ENCODE measurements at places on chromosomes 7 and 10.
A peak's percentile ranks its signal among the peaks of the same experiment; 100 is the strongest.

DNA sequence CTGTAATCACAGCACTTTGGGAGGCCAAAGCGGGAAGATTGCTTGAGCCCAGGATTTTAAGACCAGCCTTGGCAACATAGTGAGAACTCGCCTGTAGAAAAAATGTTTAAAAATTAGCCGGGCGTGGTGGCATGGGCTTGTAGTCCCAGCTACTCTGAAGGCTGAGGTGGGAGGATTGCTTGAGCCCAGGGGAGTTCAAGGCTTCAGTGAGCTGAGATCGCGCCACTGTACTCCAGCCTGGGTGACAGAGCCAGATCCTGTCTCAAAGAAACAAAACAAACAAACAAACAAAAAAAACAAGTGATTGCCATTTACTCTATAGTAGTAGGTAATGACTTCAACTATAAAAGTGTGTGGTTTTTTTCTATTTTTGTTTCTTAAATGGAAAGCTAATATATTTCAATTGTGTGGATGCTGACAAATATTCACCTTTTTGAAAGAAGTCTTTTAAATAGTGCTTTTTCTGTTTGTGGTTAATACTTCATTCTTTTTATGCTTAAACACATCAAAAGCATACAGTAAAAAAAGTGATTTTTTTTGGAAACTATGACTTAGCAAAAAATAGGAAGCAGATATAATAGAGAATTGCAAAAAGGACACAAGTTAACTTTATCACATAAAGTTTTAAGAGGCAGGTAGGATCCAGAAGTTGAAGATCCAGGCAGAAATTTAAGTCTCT lies 48.4 kb downstream of the ZNF277 start:
- DNase-seq, result no peak

DNA sequence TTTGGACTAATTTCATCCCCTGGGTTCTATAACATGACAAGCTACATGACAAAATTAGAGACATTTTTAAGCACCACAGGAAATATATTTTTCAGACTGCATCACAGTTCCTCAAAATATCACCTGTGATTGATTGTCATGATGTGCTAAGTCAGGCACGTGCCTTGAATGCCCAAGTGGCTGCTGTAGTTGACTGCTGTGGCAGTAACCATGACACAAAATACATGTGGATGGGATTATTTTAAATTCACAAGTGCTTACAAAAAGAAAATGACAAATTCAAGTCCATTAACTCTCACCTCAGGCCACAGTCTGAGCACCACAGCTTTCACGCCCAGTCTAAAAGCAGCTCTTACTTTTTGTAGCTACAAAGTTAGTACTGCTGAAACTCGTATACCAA lies 45.5 kb downstream of the TNPO3 start:
- no peak for DNase-seq

GRCh38 chr7:130944997-130945396 lies 211.0 kb upstream of the KLF14 start:
- no peak for DNase-seq

DNA sequence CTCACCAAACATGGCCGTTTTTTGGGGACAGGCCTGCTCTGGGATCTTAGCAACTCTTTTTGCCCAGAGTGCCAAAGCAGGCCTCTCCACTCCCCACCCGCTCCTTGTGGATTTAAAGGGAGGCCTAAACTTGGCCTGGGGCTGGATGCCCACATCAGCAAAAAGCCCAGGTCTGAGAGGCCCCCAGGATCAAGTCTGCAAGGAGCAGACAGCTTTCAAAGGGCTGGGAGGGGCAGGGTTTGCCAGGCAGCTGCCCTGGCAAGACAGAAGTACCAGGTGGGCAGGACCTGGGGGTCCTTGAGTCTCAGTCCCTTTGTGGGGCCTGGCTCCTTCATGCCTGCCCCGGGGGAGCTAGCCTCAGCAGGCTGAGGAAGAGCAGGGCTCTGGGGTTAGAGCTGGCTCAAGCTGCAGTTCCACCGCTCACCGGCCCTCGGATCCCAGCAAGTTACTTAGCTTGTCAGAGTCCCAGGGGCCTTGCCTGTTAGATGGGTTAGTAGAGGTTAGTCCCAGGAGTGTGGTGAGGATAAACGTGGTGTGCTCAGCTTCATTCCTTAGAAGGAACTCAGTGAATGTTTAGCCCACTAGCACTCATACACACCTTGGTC lies 56.2 kb downstream of the ARHGAP22 start:
- no peak for DNase-seq

DNA sequence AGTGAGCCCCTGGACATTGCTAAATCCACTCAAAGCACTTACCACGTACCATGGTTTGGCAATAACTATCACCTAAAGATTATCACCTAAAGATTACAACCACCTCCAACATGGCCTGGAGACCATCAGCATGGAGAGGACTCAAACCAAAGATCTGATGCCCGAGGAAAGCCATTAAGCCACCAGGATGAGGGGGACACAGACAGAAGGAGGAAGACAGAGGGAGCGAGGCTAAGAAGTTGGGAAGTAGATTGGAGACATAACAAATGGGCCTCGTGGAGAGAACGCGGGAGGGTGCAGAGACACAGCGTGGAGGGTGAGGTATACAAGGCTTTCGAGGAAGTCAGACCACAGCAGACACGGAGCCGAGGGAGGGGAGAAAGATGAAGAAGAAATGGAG lies 700.2 kb downstream of the PARD3 start:
- no peak for DNase-seq

DNA sequence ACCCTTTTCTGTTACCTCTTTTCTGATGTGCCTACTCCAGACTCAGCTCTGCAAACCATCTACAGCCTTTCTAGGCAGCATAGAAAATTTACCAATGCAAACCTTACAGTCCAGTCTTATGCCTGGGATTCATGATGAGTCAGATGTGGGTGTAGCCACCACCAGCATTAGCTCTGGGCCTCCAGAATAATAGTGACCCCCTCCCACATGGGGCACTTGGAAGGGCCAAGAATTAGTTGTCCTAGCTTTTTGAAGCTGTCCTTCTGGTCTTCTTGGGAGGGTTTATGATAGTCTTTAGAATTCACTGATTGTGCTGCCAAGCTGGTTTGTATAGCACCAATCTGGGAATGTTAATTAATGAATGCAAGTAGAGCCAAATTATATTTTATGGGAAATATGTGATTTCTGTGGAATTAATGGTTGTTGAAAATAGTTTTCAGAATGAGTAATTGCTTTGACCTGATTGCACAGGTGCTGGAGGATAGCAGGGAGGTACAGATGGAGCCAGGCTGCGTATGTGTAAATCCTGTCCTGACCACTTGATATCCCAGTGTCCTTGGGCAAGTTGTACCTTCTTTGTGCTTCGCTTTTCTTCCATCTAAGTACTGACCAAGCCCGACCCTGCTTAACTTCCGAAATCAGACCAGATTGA lies 94.8 kb downstream of the CPED1 start:
- no peak for DNase-seq

DNA sequence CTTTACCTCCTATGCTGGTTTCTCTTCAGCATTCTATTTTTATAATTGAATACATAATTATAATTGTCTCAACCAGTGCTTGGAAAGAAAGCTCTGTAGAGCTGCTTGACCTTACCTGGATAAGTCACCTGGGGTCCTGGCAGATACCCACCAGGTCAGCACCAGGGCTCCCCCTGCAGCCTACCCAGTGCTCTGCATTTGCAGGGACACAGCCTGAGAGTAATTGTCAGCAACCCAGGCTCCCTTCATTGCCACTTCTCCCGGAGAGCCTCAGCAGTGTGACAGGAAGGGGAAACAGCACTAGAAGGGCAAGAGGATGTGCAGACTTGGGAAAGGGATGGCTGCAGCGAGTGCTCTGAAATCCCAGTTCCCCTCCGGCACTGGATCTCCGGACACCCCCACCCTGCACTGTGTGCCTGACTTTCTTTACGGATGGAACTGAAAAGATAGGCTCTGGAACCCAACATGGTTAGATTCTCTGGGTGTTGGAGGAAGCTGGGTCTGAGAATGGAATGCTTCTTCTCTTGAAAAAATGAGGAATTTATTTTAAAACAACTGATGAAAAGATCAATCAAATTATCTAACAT lies 11.4 kb upstream of the PAX4 start:
- no peak for DNase-seq

GRCh38 chr10:70549962-70550458 lies 52.5 kb downstream of the PRF1 start:
- DNase-seq, result peak; percentile 86

DNA sequence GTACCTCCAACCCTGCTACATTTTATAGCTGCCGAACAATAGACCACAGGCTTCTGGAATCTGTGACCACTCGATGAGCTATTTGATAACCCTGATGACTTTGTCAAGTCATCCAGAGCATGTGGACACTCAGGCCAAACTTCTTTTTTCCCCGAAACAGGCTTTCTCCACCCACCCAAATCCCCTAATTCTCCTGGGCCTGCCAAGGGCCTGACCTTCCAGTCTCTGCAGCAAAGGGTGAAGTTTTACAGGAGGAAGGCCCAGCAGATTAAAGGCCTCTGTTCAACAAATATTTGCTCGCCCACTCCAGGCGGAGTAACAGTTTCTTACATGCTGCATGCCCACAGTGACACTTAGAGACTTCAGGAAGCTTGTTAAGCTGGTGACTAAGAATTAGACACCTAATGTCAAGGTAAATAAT lies 2.0 kb downstream of the JCAD start:
- DNase-seq, result no peak

DNA sequence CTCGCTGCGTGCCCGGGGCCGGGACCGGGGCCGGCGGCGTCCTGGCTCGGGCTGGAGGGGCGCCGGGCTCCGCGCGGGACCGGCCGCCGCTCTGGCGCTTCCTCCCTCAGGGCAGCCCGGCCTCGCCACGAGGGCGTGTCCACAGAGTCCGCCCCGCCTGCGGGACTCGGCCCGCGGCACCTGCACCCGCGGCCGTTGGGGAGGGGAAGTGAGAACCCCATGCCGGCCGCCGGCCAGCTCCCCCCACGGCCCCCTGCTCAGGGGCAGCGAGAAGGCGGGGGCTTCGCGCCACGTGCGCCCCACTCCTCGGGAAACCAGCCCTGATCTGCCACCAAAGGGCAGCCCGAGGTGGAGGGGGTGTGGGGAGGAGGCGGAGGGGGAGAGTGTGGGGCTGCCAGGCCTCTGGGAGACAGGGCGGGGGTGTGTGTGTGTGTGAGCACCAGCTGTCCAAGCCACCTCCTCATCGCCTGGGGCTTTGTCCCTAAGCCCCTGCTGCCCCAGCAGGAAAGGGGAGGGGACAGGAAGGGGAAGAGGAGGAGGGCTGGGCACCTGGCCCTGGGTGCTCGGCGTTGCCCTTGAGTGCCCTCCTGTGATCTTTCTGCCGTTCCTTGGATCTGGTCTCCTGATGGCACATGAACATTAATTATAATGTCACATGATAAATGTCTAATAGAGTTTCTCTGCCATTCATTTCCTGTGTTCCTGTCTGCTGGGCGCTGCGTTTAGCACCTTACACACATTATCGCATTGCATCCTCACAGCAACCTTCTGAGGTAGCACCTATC lies at the start of gene PIK3AP1:
TSS of gene PIK3AP1 (minus strand) at position 93 of the 785 bp plus-strand sequence. CDS start 120 bp downstream, outside the sequence.
- peak; percentile 76 for DNase-seq

- no peak for DNase-seq
Measured at GRCh38 chr7:92613720-92614119, 23.5 kb upstream of the FAM133B start.

DNA sequence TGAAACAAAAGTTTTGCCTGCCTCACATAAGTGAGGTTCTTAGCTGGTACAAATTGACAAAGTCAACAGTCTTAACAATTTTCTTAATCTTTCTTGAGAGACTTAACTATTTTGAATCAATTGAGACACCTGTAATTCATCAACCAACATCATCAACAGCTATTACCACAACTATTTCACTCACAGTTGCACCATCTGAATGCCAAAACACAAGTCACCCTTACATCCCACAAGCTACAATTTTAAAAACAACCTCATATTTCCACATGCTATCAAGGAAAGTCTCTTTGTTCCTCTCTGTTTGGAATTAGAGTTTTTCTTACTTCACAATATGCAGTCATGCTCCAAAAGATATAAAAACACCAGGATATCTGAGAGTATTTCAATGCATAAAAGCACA lies 4.9 kb downstream of the SMURF1 start:
- no peak for DNase-seq

- DNase-seq, result no peak
Measured at GRCh38 chr10:125201108-125201524, 40.8 kb upstream of the CTBP2 start.

GRCh38 chr7:134636008-134636449 lies 10.6 kb upstream of the BPGM start:
- DNase-seq, result peak; percentile 32

DNA sequence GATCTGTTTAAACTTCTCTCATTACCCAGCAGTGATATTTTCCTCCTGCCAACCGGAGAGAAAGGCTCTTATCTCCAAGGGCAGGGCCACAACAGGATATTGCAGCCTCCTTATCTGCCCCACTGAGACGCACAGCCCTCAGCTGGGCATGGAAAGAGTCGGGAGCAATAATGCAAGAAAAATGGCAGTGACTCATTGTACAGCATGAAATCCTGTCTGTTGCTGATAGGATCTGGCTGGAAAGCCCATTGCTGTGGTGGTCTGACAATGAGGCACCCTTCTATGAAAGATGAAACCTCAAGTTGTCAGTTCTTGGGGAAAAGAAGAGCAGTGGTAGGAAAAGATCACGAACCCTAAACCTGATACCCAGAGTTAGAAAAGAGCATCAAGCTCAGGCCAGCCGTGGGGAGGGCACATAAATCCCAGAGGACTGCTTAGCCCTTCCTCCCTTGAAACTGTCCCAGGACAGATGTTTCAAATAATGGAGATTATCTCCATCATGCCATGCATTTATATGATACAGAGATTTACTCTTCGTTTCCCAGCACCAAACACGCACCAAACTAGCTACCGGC lies 47.0 kb upstream of the FIGNL1 start:
- no peak for DNase-seq

DNA sequence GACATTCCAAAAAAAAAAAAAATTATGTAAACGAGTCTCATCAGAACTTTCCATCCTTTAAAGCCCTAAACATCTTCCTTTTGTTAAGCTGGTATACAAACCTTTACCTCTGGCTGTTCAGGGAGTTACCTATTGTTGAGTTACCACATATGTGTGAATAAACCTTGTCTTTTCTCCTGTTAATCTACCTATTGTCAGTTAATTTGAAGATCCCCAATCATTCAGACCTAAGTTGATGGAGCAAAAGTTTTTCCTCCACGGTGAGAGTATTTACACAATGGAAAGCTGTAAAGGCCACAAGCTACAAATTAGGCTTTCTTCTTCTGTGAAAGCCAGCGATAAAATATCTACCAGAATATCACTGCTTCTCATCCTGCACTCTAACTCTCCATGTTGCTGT lies 80.3 kb downstream of the SKAP2 start:
- no peak for DNase-seq

DNA sequence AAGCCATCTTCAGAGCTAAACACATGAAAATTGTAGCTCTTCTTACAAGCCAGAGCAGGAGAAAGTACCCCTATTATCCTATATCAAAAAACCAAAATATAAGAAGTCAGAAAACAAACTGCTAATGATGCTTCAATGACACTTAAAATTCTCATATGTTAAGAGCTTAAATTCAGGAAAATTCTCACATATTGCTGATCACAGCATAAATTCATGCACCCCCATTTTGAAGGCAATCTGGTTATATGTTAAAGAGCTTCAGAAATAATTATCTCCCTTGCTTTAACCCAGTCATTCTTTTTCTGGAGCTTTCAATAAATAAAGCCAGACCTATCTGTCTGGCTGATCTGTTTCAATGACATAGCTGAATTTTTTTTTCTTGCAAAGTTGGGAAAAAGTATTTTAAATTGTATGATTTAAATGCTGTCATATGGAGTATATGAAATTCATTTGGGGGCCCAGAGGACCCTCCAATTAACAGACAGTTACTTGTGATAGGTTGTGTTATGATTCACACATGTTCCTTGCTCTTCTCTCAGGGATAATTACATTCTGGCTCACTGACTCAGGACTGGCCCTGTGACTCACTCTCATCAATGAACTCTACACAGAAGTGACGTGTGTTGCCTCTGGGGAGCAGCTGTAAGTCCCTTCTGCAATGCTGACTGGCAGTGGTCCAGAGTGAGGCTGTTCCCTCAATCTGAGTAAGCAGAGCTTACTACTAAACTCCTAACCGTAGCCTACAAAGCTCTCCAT lies 85.2 kb downstream of the HGF start:
- no peak for DNase-seq

All from natural killer cell (primary cell).